ENCODE measurements at places on chromosomes 5 and 9.
A peak's percentile ranks its signal among the peaks of the same experiment; 100 is the strongest.

GRCh38 chr9:72462340-72462739 lies 59.1 kb upstream of the TMC1 start:
- DNase-seq = no peak

DNA sequence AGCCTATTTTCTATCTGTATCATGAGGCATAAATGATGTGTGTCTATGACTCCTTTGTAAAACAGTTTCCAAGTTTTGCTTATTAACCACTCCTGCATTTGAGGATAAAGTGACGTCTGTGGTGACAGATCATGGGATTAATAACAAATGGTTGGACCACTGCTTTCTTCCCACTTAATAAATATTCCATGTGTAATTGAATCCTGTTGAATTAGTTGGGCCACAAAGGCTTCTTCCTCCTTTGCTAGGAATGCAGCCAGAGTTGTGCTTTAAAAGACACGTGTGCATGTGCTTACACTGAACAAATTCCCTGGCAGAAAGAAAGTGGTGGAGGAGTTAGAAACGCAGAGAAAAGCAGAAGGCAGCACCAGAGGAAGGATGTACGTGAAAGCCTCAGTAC lies 150.2 kb downstream of the ACTBL2 start:
- no peak for DNase-seq

DNA sequence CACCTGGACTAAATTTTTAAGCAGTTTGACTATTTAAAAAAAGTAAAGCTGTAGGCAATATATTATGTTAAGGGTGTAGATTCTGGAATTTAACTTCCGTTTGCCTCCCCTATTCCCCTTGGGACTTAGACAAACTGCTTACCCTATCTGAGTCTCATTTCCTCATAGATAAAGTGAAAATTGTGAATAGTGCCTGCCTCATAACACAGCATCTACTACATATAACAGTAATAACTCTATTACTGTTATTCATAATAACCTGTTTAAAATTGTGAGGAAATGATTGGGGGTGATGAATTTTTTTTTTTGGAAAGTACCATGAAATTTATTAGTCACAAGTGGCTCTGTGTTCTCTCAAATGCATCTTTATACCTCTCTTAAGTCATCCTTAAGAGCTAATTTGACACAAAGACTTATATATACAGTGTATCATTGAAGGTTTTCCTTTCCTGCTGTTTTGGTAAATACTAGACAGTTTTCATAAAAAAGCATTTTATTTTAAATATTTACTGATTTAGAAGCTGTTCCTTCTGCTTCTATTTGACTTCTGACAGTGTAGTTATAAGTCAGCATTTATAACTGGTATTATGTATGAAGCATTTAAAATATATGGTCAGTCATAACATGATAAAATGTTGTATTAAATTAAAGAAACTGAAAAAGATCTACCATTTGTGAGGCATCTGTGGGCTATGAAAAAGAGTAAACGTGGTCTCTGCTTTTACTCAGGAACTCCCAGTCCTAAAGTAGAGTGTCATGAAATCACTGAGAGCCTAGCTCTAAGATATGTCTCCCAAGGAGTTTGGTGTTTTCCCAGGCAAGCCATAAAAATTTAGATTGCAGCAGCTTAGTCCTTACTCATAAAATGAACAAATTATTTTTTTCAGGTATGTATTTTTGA lies 46.4 kb downstream of the MCCC2 start:
- no peak for DNase-seq

- DNase-seq = peak; percentile 27
These were observed 6.5 kb upstream of the FBXO10 start for GRCh38 chr9:37582548-37583157.

DNA sequence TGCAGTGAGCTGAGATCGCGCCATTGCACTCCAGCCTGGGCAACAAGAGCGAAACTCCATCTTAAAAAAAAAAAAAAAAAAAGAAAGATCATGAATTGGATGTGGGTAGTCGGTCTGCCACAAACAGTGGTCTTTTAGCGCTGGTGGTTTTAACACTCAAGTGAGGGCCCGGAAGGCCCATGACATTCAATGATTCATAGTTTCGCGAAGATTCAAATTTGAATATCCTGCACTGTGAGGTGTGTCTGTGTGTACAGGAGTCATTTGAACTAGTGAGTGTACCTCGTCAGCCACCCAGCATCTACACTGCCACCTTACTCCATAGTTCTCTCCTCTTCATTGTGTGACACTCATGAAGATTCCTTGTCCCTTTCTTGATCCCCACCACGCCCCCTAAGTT lies 41.3 kb downstream of the CFAP77 start:
- no peak for DNase-seq

GRCh38 chr5:85769347-85769746 lies 848.4 kb upstream of the COX7C start:
- DNase-seq = no peak

DNA sequence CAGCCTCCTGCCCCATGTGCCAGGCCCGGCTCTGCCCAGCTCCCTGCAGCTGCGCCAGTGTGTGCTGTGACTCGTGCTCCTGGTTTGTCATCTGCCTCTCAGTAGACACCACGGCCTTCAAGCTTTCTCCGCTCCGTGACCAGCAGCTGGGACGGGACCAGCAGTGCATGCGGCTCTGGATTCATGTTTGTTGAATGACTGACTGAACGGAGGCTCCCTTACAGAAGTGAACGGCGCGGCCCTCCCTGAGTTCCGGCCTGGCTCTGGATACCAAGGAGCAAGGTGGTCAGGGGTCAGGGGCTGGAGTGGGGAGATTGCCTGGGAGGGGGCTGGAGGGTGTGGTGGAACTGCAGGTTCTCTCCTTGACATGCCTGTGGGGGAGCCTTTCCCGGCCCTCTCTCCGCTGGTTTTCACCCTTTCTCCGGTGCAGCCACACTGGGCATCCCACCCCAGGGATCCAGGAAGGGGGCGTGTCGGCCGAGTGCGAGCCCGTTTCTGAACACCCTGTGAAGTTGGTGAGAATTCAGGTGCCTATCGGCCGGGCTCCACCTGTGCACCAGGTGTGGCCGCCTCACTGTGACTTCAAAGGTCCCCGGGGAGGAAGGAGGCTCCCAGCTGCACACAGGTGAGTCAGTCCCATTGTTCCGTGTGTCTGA lies 11.1 kb upstream of the CEP72 start:
- no peak for DNase-seq
